SK-N-DZ (cell line): ENCODE measurements at places on chromosomes 1 and 21.

DNA sequence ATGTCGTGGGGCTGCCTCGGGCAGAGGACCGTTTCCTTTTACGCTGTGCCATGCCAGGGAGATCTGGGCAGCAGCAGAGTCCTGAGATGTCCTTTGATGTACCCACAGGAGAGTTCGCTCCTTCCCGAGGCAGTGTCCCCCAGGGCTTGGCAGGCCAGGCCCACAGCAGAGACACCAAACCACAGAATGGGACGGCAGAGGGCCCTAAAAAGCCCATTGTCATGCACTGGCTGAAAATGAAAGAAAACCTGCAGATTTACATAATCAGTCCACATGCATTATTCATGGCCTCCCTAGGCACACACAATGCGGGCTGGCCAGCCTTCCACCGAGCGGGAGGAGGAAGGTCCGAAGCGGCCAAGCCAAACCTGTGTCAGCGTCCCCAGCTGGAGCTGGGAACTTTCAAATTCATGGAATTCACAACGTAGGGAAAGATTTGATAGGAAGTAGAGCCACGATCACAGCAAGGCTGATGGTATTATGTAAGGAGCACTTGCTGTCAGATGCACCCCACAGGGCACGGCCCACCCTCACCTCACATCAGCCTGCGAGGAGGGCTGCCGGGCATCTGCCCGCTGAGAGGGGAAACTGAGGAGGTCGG, 25.3 kb upstream of the EFHD2 start:
- no peak for DNase-seq

GRCh38 chr1:18644446-18644845, 13.8 kb downstream of the PAX7 start:
- no peak for DNase-seq

- DNase-seq: no peak
These were observed 16.9 kb upstream of the RC3H1 start for GRCh38 chr1:174039027-174039426.

DNA sequence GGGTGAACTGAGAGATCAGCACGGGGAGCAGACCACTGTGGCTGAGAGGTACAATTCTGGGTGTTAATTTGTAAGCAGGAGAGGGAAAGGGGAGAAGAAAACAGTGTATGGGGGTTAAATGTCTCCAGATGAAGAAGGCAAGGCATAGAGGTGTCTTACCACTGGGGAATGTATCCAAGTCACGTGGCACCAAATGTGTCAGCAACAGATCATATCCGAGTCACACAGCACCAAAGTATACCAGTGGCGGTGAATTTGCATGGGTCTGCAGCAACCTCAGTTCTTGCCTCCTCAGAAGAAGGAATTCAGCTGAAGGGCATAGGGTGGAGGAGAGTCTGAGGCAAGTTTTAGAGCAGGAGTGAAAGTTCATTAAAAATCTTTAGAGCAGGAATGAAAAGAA, 21.2 kb upstream of the SYCP1 start:
- DNase-seq: no peak

GRCh38 chr1:38050397-38051078, 3.9 kb upstream of the POU3F1 start:
- no peak for DNase-seq

DNA sequence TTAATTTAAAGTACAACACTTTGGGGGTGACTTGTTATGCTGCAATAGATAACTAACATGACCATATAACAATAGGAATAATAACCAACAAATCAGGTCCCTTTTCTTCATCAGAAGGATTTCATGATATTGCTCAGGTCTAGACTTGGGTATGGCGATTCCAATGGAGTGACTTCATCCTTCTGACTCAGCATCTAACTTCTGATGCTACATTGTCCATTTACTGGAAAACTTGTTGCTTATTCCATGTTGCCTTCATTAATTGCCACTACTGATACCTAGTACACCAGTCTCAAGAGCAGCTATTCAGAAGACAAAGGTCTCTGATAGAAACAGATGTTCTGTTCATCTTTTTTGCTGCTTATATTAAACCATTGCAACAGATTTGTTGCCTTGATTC, 324.3 kb downstream of the TGFB2 start:
- DNase-seq: no peak

- DNase-seq: no peak
These were observed 64.5 kb downstream of the BCAR3 start for GRCh38 chr1:93616996-93617669.

DNA sequence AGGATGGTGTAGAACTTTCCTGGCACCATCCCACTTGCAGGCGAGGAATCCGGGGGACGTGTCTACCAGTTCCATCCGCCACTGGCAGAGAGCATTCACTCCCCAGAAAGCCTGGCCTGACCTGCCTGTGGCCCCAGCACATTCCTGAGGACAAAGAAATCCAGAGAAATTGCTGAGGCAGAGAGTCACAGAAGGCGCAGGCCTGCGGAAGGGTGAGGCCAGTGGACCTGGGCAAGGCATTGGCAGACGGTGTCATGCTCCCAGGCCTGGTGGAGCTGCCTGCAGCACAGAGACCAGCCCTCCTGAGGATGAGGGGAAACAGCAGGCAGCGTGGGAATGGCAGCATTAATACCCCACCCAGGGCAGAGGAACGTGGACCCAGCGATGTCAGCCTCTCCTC, 81.2 kb upstream of the F3 start:
- no peak for DNase-seq

DNA sequence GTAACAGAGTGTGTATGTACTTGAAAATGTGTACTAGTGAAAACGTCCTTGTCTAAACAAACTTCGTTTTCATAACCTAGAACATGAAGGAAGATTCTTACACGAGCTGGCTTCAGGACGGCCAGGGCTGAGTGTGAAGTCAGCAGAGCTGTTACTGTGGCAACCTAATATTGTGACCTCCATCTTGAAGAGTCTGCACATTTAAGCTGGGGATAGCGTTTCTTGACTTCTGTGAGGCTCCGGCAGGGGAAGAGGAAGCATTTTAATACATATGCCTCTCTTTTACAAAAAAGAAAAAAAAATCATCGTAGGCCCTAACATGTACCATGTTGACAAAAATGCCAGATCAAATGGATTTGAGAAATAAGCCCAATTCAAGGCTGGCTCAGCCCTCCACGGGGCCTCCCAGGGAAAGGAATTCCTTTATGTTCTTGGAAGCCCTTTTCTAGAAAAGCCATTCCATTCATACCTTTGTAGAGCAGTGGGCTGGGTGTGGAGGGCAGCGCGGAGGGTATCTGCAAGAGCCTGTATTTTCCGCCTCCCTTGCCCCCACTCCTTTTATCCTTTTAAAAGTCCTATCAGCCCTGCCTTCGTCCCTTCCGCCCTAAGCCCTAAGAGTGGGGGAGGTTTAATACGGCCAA, 51.1 kb downstream of the SIM2 start:
- DNase-seq: no peak

DNA sequence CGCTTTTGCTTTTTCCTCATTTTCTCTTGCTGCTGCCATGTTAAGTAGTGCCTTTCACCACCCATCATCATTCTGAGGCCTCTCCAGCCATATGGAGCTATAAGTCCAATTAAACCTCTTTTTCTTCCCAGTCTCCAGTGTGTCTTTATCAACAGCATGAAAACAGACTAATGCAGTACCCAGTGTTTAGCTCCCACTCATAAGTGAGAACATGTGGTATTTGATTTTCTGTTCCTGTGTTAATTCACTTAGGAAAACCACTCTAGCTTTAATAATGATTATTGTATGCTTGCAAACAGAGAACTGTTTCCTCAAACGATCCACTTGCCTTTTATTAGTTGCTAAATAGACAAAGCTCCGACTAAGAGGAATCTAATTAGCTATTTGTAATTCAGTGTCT, 43.3 kb downstream of the IL23R start:
- DNase-seq: no peak
